ENCODE measurements at places on chromosomes 7 and 10. TPM values are rescaled to one million over a fixed set of nuclear protein-coding genes. Genes with fewer than 3 reads are reported as not detected.

The FFAR4 gene
- not detected for polyA plus RNA-seq

DNA sequence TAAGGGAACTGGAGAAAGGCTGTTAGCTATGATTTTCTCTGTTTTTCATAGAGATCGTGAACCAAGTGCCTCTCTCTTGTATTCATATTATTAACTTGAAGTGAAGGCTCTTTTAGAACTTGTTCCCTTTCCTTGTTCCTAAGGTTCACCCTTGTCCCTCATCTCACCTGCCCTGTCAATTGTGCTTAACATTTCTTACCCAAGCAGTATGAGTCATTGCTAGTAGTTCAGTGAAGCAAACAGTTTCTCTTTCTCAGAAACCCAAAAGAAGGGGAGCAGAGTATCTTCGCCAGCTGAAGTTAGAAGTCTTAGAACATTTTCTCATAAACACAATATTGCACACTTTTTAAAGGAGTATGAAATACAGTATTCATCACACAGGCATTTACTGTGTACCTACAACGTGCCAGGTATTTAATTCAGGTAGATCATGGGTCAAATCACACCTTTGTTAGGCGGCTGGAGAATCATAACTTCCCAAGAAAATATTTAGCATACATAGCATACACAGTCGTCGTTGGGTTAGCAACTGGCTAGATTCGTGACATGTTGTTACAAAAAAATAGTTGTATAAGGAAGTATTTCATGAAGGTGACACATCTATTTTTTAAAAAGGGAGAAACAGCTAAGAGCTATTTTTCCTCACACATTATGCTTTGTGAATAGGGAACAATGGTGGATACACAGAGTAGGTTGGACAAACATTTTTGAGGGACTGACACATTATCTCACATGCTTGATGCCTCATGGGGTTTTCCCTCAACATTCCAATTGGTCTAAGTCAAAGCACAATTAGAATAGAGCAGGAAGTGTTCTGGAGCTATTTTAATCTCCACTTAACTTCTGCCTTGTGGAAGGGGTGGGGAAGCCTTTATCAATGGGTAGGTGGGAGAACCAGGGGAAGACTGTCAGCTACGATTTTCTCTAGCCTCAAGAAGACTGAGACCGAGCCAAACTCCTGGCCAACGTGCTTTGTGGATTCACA lies 13.2 kb downstream of the HDAC9 start:
- DNase-seq: peak; percentile 95

DNA sequence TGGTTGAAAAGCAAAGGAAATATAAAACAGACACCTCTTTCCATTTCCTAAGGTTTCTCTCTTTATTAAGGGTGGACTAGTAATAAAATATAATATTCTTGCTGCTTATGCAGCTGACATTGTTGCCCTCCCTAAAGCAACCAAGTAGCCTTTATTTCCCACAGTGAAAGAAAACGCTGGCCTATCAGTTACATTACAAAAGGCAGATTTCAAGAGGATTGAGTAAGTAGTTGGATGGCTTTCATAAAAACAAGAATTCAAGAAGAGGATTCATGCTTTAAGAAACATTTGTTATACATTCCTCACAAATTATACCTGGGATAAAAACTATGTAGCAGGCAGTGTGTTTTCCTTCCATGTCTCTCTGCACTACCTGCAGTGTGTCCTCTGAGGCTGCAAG lies 154.4 kb upstream of the LANCL2 start:
- DNase-seq: no peak

DNA sequence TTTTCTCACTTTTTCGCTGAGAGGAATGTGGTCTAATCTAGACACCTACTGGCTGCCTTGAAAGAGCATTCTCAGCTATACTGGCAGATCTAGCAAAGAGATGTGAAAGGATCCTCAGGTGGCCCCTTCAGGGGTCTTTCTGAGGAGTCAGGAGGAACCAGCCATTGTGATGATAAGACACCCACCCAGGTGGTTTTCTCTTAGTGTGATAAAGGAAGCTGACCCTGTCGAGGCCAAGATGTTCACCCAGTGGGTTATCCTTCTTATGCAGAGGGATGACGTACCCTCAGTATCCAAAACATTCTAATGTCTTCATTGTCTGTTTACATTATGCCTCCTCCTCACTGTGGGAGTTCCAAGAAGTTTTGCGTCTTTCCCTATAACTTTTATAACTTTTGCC lies 98.3 kb upstream of the LRGUK start:
- DNase-seq: no peak

DNA sequence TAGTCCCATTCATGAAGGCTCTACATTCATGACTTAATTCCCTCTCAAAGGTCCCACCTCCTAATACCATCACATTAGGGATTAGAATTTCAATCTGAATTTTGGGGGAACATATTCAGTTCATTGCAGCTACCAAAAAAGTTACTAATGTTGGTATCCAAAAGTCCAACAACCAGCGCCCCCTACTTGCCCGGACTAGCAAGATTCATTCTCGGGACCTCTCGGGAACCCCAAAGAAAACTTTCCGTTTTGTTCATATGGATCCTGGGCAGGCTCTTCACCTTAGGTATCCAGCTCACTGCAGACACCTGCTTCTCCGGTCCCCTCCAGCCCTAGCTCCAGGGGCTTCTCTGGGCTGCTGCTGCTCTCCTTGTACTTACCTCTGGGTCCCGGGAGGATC lies 8.9 kb upstream of the GRK5 start:
- peak; percentile 34 for DNase-seq

GRCh38 chr7:27822245-27822644 lies 82.3 kb downstream of the TAX1BP1 start:
- DNase-seq: no peak

The OSBPL3 gene
- 24.2 TPM for polyA plus RNA-seq

The SLC13A1 gene
- polyA plus RNA-seq: not detected

GRCh38 chr10:123637326-123637880 lies 28.8 kb upstream of the GPR26 start:
- DNase-seq: peak; percentile 90

The BHLHA15 gene
- not detected for polyA plus RNA-seq

GRCh38 chr10:124292911-124293615 lies 125.7 kb downstream of the OAT start:
- DNase-seq: no peak

The TAS2R3 gene
- not detected for polyA plus RNA-seq

DNA sequence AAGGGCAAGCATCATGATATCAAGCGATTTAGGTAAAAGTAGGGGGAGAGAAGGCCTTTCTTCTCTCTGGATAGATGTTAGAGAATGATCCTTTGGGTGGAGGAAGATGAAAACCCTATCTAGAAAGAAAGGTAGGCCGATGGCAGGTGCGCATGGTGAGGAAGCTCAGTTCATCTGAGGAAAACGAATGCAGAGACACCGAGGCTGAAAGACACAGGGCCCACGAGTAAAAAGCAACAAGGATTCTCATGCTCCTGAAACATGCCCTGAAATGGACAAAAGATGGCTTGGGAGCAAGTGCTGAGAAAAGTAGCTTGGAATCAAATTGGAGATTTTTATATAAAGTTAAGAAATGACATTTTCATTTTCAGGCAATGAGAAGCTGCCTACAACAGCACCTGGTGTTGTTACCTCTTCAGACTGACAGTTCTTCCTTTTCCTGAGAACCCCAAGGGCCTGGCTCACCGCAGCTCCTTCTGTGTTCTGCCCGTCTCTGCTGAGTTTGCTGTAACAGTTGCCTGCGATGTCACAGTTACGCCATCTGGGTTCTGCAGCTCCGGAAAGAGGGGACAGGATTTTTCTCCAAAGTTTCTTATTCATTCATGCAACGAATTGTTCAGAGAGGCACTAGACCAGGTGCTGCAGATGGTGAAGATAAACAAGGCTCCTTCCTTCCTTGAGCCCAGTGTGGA lies 402.0 kb upstream of the KLF6 start:
- DNase-seq: no peak

The DMBT1 gene
- polyA plus RNA-seq: not detected

DNA sequence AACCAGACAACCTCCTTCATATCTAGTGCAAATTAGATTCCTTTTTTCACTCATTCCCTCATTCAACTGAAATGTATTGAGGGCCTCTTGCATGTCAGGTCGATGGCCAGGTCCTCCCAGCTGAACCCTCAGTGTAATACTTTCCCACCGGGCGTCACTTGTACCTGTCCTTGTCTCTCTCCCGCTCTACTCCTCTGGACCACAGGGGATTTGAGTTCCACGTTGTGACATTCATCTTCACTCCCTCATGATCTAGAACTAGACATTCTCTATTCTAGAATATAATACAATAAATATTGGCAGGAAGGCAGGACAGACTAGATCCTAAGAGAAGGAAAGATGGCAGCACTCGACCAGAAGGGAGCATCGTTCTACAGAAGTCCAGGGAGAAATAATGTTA lies 83.9 kb downstream of the WNT2 start:
- no peak for DNase-seq

The MYO1G gene
- polyA plus RNA-seq: 0.14 TPM

DNA sequence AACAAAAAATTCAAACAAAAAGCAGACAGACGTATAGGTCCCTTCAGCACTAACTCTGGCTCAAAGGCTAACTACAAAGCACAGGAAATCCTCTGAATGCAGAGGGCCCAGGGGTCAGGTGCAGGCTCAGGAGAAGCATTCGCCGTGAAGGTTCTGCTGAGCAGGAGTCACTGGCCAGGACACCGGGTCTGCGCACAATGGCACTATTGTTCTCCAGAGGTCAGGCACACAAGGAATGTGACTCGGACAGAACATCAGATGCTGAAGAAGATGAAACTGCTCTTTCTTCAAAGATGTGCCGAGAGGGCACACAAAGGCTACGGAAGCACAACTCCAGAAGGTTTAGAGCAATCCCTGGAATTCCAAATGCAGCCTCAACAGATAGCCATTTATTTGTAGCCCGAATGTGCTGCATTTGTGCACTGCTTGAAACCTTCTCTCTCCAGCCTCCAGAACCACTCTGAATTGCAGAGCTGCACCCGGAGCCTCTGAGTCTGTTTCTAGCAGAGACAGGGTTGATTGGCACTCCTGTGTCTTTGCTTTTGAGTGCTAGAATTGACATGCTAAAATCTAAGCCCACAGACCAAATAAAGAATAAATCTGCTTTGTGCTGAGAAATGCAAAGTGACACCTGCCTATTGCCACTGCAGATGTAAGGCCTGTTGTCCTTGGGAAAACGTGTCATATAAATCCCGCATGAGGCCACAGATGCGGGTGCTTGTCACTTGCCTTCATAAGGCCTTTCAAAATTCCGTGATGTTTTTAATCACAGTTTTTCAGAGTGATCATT lies 85.4 kb upstream of the AFAP1L2 start:
- DNase-seq: no peak

The BTBD16 gene
- not detected for polyA plus RNA-seq

The ARHGAP22 gene
- 42.4 TPM for polyA plus RNA-seq

- DNase-seq: no peak
Measured at GRCh38 chr7:28225576-28225975, 45.0 kb upstream of the JAZF1 start.

The PSD gene
- 0.95 TPM for polyA plus RNA-seq

DNA sequence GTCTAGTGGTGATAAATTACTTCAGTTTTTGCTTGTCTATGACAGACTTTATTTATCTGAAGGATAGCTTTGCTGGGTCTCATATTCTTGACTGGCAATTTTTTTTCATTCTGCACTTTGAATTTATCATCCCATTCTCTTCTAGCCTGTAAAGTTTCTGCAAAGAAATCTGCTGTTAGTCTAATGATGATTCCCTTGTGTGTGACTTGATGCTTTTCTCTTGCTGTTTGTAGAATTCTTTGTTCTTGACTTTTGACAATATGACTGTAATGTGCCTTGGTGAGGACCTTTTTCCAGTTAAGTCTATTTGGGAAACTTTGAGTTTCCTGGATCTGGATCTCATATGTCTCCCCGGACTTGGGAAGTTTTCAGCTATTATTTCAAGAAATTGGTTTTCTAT lies 59.3 kb upstream of the TMEM140 start:
- no peak for DNase-seq

GRCh38 chr7:7565746-7566650 lies 686 bp upstream of the MIOS start:
- peak; percentile 2 for DNase-seq

- DNase-seq: no peak
Measured at GRCh38 chr10:107434854-107435253, 270.3 kb upstream of the SORCS1 start.

The IFIT3 gene
- 10.4 TPM for polyA plus RNA-seq

The SPDYE16 gene
- 0.10 TPM for polyA plus RNA-seq

The AKR1C1 gene
- 44.5 TPM for polyA plus RNA-seq

GRCh38 chr7:102101926-102102325 lies 184.7 kb upstream of the SH2B2 start:
- DNase-seq: no peak

DNA sequence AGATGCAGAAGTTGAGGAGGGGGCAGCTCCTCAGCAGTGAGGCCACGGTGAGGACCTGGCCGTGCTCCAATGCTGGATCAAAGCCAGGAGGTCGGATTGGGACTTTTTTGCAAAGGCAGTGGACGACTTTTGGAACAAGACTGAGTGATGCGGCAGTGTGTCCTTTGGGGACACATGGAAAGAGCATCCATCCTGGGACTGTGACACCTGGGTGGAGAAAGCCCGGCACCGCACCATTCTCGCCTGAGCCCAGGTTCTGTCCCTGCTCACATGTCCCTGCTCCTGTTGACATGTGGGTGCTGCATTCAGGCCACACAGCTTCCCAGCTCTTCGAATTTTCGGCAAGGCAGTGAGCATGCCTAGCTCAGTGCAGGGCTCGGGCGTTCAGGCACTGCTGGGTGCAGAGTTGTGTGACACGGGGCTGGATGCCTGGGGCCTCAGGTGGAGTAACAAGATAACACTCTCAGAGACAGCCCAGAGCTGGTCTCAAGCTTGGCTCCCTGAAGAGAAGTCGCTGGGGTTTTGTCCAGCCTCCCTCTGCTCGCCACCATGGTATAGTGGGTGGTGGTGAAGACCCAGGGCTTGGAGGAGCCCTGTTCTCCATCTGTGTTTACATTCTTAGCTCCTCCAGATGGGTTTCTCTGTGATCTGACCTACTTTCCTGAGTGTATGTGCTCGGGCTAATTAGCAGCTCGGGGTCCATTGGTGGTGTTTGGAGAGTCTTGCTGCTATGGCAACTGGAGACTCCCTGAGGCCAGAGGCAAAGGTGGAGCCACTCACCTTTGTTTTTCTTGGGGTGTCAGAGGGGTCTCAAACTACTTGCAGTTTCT lies 111.7 kb upstream of the BTBD16 start:
- no peak for DNase-seq

GRCh38 chr10:97000487-97001182 lies 168.5 kb downstream of the LCOR start:
- DNase-seq: no peak

DNA sequence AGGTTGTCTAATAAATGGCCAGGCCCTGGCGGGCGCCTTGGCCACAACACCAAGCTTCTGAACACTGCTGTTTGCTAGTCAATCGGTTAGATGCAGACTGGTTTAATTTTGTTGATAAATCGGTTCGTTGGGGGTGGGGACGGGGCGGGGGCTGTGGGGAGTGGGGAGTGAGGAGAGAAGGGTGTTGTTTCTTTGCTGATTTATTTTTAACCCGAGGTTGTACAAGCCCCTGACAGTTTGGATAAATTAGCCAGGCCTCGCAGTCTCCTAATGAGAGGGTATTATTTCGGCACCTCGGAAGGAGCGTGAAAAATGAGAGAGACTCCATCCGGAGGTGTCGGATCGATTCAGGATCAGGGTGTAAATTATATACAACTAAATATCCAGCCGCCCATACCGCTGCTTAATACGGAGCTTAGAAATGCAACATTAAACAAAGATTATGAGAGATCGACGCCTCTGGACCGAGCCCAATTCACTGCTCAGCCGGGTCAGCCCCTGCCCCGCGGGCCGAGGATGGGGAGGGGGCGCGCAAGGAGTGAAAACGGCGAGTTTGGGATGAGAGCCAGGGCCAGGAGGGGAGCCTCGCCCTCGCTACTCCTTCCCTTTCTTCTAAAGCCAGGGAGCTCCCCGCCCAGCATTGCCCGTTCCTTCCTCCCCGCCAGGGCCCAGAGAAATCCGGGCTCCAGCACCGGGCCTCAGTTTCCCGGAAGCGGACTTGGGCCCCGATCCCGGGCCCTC lies 8.0 kb downstream of the UNCX start:
- no peak for DNase-seq

Measured in GM23248 (cell line).